ENCODE measurements at places on chromosomes 7 and 10.

GRCh38 chr7:90347759-90348158 lies 1.2 kb downstream of the GTPBP10 start:
- no peak for DNase-seq

- DNase-seq, result peak; percentile 32
Observed at GRCh38 chr10:71889388-71889987, 38.4 kb upstream of the PSAP start.

DNA sequence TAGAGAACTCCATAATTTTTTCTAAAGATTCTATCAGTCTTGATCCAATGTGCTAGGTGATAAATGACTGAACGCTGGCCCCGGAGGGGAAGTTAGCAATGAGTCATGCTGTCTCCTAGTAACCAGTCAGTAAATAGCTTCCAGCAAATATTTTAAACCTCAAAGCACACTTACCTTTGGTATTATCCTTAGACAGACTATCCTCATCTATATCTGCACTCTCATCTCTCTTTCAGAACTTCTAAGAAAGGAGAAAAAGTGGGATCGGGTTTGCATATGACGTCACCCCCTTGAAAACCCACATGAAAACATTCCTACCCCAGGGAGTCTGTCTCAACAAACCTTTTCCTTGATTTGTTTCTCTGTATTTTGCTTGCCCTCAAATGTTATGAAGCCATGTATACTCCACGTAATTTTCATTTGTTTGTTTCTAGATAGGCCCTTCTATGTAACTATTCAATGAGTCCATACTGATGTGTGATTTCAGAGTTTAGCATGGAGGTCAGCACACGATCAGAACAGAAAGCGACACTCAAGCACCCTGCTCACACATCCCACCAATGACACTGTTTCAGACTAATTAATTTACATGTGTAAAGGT lies 174.9 kb upstream of the NRP1 start:
- peak; percentile 95 for DNase-seq

DNA sequence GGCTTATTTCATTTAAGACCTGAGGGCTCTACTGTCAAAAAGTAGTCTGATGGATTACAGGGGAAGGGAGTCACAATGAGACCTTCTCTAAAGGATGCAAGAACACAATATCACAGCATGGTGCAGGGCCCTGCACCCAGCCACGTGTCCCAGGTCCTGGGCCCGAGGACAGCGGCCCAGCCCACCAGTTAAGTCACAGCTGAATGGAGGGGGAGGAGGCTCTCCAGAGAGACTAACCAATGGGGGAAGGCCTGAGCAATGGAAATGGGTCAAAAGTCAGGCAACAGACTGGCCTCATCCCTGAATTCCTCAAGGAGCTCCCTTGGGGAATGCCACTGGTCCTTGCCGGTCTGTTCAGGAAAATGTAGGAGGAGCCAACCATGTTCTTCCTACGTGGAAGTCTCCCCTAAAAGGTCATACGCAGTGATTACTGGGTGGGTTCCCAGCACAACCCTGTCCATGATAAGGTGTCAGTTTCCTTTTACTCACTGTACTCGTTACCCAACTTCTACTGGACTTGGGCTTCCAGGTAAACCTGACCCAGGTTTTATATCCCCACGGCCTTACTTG lies 28.3 kb downstream of the CCDC3 start:
- no peak for DNase-seq

GRCh38 chr7:155995183-155995612 lies 182.9 kb upstream of the SHH start:
- DNase-seq, result no peak

DNA sequence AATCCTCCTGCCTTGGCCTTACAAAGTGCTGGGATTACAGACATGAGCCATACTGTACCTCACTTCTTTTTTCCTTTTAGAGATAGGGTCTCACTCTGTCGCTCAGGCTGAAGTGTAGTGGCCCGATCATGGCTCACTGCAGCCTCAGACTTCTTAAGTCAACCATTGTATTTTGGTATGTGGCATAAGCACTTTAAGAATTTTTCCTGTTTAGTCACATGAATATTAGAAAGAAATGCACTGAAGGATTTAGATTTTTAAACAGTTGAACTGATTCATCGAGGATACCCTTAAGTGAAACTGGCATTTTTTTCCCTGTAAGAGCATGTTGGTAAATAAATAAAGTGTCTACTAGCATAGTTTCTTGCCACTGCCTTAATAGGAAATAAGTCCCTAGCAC lies 319.3 kb upstream of the CACNA2D1 start:
- DNase-seq, result no peak

GRCh38 chr10:70441895-70442309 lies 421 bp upstream of the NODAL start:
- DNase-seq, result no peak

GRCh38 chr7:156464339-156464738 lies 176.2 kb upstream of the RNF32 start:
- DNase-seq, result no peak

DNA sequence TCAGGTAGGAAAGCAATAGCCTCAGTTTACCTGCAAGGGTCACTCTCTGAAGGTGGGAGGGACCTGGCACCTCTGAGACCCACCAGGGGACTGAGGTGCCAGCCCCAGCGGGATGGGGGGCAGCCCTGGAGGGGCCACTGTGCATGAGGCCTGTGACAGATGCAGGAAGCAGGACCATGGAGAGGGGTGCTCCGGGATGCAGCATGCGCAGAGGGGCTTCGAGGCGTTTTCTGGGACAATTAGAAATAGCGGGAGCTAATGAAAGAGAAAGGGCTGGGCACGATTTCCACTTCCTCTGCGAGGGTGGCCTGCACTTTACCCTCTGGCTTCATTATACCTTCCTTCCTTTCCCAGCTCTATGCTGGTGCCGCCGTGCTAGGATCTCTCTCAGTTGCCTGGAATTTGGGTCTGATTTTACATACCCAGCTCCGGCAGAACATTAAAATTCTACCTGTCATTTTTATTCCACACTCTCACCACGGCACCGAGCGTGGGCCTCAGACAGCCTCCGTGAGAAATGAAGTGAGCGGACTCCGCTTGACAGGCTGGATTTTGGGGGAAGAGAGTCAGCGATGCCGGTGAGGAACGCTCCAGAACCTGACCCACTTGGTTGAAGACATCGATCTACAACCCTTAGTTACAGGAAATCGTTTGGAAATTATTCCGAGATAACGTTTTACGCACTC lies 333.9 kb upstream of the PFKP start:
- no peak for DNase-seq

- no peak for DNase-seq
Observed at GRCh38 chr10:98090822-98091221, 43.6 kb upstream of the R3HCC1L start.

GRCh38 chr7:47342296-47343060 lies 239.4 kb downstream of the TNS3 start:
- DNase-seq, result no peak

DNA sequence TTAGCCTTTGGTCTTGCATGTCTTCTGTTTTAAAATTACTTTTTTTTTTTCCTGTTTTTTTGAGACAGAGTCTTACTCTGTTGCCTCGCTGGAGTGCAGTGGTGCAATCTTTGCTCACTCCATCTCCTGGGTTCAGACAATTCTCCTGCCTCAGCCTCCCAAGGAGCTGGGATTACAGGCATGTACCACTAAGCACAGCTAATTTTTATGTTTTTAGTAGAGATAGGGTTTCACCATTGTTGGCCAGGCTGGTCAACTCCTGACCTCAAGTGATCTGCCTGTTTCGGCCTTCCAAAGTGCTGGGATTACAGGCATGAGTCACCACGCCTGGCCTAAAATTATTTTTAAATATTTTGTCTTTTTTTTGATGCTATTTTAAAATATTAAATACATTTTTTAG lies 38.5 kb downstream of the MLLT10 start:
- no peak for DNase-seq

DNA sequence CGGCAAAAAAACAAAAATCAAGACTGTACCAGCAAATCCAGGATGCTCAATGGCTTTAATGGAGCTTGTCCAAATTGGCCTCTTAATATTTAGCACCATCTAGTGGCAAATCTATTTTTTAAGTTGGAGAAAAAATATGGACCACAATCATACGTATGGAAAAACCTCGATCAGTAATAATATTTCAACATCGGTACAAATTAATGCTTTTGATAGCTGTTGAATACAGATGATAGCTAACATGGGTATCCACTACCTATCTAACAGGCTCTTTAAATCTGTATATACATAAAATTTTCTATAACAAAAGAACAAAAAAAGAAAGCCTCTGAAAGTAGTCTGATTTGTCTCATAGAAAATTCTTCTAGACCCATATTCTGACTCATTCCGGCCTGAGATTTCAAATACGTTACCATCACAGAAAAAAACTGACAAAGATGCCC lies 29.2 kb downstream of the COA1 start:
- DNase-seq, result peak; percentile 69

- DNase-seq, result peak; percentile 20
Observed at GRCh38 chr7:815284-816216, 16.7 kb upstream of the SUN1 start.

DNA sequence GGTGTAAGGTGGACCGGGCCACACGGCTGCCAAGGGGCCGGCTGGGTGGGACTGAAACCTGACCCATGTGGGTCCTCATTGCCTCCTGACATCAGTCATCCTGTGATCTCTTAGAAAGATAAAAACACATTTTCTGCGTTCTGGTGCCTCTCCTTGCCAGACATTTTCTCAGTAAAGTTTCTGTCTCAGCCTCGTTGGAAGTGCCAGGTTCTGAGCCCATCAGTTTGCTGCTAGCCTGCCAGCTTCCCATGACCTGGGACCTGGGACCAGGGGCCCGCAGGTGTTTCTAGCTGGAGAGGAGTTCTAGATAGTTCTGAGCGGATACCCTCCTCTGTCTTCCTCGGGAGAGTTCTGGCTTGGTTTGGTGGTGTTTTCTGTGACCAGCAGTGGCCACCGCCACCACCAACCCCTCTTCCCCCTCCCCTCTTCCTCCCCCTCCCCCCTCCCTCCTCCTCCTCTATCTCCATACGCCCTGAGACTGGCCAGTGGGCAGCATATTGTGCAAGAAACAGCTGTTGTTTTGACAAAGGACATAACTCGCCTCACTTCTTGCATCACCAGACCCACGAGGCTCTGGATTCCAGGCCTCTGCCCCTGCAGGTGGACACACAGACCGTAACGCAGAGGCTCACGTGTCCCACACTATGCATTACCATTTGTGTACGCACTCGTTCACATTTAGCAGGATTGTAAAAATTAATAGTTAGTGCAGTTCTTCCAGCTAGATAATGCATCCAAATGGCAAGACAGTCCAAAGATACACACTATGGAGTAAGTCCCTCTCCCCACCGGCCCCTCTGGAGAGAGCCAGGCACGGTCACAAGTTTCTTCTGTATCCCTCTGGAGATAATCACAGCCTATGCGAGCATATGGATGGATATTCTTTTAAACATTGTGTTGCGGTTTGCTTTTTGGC lies 94.6 kb downstream of the CUX1 start:
- DNase-seq, result no peak

DNA sequence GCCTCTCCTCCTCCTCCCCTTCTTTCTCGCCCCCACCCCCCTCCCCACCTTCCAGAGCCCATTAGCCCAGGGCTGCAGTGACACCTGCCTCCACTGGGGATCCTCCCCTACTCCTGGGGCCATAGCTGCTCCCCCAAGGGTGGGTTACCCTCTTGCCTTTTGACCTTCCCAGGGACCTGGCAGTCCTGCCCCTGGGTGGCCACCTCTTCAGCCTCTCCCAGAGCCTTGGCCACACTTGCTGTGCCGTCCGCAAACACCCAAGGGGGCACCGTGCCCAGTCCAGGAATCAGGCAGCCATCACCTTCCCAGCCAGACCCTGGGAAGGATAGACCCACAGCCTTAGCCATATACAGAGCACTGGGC lies 19.8 kb upstream of the CLDN4 start:
- DNase-seq, result no peak

GRCh38 chr7:74623135-74623534 lies 34.4 kb upstream of the GTF2I start:
- DNase-seq, result no peak

DNA sequence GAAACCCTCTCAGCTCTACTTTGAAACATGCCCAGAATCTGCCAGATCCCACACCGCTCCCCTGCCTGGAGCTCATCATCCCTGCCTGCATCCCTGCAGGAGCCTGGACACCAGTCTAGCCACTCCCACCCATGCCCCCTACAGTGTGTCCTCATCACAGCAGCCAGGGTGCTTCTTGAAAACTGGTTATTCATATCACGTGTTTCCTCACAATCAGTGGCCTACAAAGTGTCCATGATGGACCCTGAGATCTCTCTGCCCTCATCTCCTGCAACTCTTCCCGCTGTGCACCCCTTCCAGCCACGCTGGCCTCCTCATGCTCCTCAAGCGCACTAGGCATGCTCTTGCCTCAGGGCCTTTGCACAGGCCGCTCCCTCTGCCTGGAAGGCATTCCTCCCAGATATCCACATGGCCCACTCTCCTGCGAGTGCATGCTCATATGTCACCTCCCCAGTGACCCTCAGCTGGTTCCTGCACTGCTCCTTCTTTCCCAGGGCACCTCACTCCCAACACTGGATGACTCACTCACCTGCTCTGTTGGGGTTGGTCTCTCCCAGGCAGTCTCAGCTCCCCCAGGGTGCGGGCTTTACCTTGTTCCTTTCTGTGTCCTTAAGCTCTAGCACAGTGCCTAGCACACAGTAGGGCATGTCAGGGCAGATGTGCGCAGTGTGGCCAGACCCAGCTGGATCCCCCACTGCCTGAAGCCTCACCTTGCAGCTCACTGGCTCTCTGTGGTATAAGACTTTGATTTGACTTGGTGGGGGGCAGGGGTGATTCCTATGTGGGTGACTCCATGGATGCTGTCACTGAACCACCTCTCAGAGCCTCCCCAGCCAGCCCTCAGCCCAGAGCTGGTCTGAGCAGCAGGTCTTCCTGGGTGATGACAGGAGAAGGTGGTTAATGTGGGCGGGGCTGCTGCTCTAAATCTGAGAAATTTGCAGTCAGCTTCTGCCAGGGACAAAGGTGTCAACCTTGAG lies 37.3 kb downstream of the CDH23 start:
- no peak for DNase-seq

DNA sequence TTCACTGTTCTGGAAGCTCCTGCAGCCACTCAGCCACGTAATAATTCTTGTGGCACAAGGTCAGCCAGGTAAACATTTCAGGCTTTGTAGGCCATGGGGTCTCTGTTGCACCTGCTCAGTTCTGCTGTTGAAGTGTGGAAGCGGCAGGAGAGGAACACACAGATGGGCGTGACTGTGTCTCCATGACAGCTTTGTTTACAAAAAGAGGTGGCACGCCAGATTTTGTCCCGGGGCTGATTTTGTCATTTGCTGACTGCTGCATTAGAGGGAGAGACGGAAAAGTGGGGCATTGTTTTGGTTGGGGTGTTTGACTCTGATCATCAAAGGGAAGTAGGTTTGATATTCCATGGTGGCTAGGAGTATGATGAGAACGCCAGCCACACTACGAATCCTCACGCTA lies 103.1 kb downstream of the PRKAG2 start:
- no peak for DNase-seq

Measured in endothelial cell of umbilical vein (primary cell).